CD4-positive, alpha-beta T cell (primary cell): ENCODE measurements at places on chromosomes 16 and 17.

DNA sequence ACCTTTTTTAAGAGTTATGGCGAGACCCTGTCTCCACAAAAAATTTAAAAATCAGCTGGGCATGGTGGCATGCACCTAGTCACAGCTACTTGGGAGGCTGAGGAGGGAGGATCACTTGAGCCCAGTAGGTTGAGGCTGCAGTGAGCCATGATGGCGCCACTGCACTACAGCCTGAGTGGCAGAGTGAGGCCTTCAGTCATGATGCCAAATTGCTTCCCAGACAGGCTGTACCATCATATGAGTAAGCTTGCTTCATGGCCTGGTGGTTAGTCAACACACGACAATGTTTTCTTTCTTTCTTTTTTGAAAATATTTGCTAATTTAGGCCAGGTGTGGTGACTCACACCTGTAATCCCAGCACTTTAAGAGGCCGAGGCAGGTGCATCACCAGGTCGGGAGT, 12.5 kb downstream of the NTAN1 start:
- no peak overlapping the region for H3K27ac ChIP-seq
- H3K36me3 ChIP-seq = peaks cover 44% of the 10 kb centered on the region
- no peaks in the 10 kb centered on the region for H3K27me3 ChIP-seq
- H3K4me3 ChIP-seq = no peak overlapping the region
- no peak for DNase-seq
- H3K4me1 ChIP-seq = no peaks in the 10 kb centered on the region

GRCh38 chr16:63689068-63689467, 1432.8 kb downstream of the CDH11 start:
- no peaks in the 10 kb centered on the region for H3K27me3 ChIP-seq
- no peak overlapping the region for H3K4me3 ChIP-seq
- no peaks in the 10 kb centered on the region for H3K36me3 ChIP-seq
- no peaks in the 10 kb centered on the region for H3K4me1 ChIP-seq
- no peak for DNase-seq

GRCh38 chr17:31880311-31880710, 21.2 kb downstream of the UTP6 start:
- H3K27me3 ChIP-seq = no peaks in the 10 kb centered on the region
- H3K36me3 ChIP-seq = peaks cover 74% of the 10 kb centered on the region
- H3K27ac ChIP-seq = no peak overlapping the region
- H3K4me1 ChIP-seq = no peaks in the 10 kb centered on the region
- H3K4me3 ChIP-seq = no peak overlapping the region

DNA sequence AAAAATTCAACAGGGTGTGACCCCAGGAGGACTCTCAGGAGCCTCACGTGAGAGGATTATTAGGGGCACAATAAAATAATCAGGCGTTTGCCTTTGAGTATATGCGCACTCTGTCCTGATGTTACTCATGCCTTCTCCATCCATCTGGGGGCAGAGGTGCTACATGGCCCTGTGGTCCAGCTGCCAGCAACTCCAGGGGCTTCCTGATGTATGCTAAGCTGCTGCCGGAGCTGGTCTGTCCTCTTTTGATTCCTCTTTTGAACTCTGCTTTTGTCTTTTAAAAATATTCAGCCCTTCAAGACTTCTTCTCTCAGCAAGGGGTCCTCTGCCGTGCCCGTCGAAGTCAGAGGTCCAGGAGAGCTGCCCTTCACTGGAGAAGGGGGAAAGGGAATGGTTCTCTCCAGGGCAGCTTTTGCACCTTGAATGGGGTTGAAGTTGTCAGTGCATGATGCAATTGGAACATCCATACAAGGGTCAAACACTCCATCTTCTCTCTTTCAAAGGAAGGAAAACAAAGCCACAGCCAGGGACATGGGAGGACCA, 431.4 kb downstream of the SHISA9 start:
- H3K36me3 ChIP-seq = no peaks in the 10 kb centered on the region
- DNase-seq = no peak
- H3K4me1 ChIP-seq = no peaks in the 10 kb centered on the region

DNA sequence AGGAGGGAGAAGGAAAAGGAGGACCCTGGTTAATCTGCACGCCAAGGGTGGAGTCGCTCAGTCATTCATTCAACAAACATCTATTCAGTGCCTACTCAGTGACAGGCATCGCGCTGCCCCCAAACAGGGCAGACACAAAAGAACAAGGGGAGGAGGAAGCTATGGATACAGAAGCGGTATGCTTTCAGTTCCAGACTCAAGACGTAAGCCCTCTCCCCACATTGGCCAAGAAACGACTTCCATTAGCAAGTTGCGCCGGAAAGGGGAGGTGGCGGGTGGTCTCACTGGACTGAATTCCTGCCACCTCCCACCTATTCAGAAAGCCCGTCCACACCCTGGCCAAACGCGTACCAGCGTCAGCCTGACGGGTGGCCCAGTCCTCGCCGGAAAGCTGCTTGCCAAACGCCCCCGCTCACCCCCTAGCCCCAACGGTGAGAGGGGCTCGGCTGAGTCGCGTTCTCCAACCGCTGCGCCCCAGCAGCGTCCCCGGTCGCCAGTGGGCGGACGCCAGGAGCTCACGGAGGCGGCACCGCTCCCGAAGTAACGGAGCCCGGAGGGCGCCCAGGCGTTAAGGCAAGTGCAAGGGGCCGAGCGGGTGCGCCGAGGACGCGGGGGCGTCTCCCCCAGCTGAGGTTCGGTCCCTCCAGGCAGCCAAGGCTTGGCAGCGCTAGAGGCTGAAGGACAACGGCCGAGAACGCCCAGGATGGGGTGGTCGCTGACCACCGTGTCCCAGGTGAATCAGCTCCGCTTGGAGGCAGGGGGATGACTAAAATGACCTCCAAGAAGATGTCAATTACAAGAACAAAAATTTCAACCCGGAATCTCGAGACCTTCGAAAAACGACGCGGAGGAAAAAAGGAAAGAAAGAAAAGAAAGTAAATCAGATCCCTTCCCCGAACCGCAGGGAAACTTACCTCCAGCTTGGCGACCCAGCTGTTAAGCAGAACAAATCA, 470.7 kb downstream of the SOX9 start:
- H3K27me3 ChIP-seq = peaks cover 21% of the 10 kb centered on the region
- peaks cover 31% of the 10 kb centered on the region for H3K4me1 ChIP-seq
- H3K4me3 ChIP-seq = peak overlapping the region; percentile 60
- no peak for DNase-seq

GRCh38 chr17:67759355-67760171, 41.8 kb downstream of the NOL11 start:
- no peaks in the 10 kb centered on the region for H3K36me3 ChIP-seq
- H3K4me3 ChIP-seq = no peak overlapping the region
- no peak overlapping the region for H3K27ac ChIP-seq
- H3K4me1 ChIP-seq = no peaks in the 10 kb centered on the region

GRCh38 chr17:31067691-31068184, 27.0 kb upstream of the NF1 start:
- H3K27ac ChIP-seq = no peak overlapping the region
- no peak for DNase-seq
- no peak overlapping the region for H3K4me3 ChIP-seq
- no peaks in the 10 kb centered on the region for H3K4me1 ChIP-seq
- no peaks in the 10 kb centered on the region for H3K27me3 ChIP-seq
- H3K36me3 ChIP-seq = no peaks in the 10 kb centered on the region

- peaks cover 12% of the 10 kb centered on the region for H3K4me1 ChIP-seq
- no peak overlapping the region for H3K27ac ChIP-seq
- H3K4me3 ChIP-seq = no peak overlapping the region
- H3K27me3 ChIP-seq = peaks cover 24% of the 10 kb centered on the region
Measured at GRCh38 chr16:67419931-67420330, 3.7 kb upstream of the ZDHHC1 start.
